ENCODE measurements at places on chromosomes 5 and 9. TPM values are rescaled to one million over a fixed set of nuclear protein-coding genes. Genes with fewer than 3 reads are reported as not detected.

GRCh38 chr5:15003511-15003920 lies 131.9 kb upstream of the ANKH start:
- no peak overlapping the region for H3K27ac ChIP-seq
- no peaks in the 10 kb centered on the region for H3K36me3 ChIP-seq
- no peaks in the 10 kb centered on the region for H3K27me3 ChIP-seq

- DNase-seq: no peak
- H3K27ac ChIP-seq: no peak overlapping the region
- peaks cover 56% of the 10 kb centered on the region for H3K27me3 ChIP-seq
- H3K36me3 ChIP-seq: peaks cover 2% of the 10 kb centered on the region
- H3K4me3 ChIP-seq: no peak overlapping the region
These were observed 128.4 kb downstream of the MAST4 start for GRCh38 chr5:66724349-66725139.

GRCh38 chr5:14235872-14236271 lies 92.7 kb downstream of the TRIO start:
- H3K4me3 ChIP-seq: no peak overlapping the region
- DNase-seq: no peak
- peaks cover 2% of the 10 kb centered on the region for H3K36me3 ChIP-seq
- no peaks in the 10 kb centered on the region for H3K4me1 ChIP-seq
- no peak overlapping the region for H3K27ac ChIP-seq

DNA sequence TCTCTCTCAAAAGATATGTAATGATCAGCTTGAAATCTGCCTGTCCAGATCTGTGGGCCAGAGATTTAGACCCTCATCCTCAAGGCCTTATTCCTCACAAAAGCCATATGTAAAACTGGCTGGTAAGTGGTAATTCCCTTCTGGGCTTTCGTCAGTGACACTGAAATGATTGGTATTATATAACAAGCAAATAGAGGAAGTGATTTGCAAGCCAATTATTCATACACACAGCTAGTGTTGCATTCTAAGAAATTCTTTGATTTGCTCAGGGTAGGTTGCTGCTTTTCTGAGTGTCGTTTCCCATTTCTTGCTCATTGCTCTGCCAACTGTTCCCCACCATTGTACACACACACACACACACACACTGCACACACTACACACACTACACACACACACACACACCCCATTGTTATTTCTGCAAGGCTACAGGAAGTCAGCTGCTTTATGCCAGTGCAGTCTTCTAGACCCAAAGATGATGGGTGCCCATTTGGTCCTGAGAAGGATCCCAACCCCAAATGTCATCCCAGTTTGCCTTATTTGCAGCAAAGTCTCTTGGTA lies 76.8 kb downstream of the PRLR start:
- H3K4me3 ChIP-seq: no peak overlapping the region
- no peak overlapping the region for H3K27ac ChIP-seq
- H3K36me3 ChIP-seq: no peaks in the 10 kb centered on the region
- no peaks in the 10 kb centered on the region for H3K4me1 ChIP-seq
- no peak for DNase-seq

Gene CCL21
- total RNA-seq: not detected

Gene GDA
- not detected for total RNA-seq

All from T-helper 17 cell (primary cell).